ENCODE measurements at places on chromosomes 13 and 19.
A peak's percentile ranks its signal among the peaks of the same experiment; 100 is the strongest.

GRCh38 chr13:20851844-20852402 lies 50.6 kb downstream of the XPO4 start:
- DNase-seq, result no peak

- no peak for DNase-seq
These were observed 2.5 kb upstream of the DCT start for GRCh38 chr13:94481941-94482340.

DNA sequence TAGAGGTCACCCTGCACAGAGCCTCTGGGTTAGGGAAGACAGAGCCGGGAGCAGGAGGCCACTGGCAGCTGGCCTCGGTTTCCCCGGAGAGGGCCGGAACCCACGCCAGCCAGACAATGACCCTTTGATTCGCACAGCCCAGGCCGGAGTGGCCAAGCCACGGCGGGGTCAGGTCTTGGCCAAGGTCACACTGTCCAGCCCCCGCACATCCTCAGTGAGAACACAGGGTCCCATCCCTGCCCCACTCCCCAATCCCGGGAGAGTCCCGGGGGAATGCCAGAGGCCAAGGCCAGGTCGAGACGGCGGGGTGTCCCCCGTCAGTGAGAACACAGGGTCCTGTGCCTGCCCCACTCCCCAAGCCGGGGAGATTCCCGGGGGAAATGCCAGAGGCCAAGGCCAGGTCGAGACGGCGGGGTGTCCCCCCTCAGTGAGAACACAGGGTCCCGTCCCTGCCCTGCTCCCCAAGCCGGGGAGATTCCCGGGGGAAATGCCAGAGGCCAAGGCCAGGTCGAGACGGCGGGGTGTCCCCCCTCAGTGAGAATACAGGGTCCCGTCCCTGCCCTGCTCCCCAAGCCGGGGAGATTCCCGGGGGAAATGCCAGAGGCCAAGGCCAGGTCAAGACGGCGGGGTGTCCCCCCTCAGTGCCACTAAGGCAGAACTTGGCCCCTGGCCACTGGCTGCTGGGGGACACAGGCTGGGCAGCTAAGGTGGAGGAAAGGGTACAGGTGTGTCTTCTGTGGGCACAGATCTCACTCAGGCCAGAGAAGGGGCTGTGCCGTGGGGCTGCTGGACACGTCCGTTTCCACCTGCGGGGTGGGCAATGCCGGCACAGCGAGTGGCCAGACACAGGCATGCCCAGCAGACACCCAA lies 1.7 kb upstream of the FSTL3 start:
- no peak for DNase-seq

- DNase-seq, result no peak
These were observed 3.8 kb downstream of the BCL2L12 start for GRCh38 chr19:49669516-49669915.

- DNase-seq, result no peak
These were observed 572 bp downstream of the SHISA2 start for GRCh38 chr13:26051231-26051656.

DNA sequence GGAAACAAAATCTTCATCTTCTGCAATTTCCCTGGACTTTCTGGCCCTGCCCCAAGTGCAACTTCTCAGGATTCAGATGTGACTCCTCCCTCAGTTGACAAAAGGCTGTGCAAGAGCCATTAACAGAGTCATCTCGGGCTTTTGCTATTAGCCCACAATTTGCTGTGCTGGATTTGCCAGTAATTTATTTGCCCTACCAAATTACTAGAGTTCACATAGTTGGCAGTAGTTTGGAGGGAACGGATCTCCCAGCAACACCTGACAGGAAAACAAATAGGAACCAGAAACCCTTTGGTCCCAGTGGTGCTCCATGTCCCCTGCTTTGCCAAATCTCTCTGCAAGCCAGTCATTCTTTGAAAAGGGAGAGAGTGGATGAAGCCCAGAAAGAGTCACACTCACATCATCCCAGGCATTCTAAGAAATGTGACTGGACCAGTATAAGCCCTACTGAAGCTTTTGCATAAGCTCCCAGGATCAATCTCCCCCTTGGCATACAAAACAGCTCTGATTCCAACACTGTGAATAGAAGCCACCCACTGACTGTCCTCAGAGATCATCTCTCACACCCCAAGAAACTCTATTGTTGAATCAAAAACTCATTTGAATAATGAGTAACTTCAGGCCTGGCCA lies 350.1 kb upstream of the NBEA start:
- DNase-seq, result no peak

- DNase-seq, result no peak
These were observed 3.0 kb downstream of the ABCA7 start for GRCh38 chr19:1042689-1043511.

DNA sequence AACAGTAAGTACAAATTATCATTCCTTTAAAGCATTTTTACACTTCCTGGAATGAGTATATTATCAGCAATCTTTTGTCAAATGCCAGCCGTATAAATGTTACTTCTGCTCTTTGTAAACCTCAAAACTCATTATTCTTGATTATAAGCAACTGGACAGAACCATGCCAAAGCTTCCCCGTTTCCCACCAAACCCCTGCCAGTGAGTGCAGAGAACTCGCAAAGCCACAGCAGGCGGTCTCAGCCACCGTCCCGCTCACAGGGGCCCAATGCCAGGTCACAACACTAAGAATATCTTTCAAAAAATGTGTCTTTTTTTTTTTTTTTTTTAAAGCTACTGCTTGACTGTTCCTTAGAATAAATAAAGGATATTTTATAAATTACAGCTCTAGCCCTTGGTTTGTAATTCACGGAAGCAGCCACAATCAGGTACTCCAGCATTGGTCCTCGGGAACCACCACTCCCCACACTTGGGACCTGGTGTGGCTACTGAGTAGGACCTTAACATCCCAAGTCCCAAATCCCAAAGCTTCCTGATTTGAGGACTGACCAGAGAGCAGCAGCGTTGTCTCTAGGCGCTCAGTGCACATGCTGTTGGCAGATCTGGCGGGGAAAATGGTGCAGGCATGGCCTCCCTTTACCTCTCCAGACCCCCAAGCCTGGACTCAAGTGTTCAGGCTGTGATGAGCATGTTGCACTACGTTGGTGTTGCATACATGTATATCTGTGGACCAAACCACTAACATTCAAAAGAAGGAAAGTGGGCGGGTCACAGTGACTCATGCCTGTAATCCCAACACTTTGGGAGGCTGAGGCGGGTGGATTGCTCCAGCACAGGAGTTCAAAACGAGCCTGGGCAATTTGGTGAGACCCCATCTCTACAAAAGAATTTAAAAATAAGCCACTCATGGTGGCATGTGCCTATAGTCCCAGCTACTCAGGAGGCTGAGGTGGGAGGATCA lies 19.0 kb downstream of the KCTD15 start:
- DNase-seq, result no peak

DNA sequence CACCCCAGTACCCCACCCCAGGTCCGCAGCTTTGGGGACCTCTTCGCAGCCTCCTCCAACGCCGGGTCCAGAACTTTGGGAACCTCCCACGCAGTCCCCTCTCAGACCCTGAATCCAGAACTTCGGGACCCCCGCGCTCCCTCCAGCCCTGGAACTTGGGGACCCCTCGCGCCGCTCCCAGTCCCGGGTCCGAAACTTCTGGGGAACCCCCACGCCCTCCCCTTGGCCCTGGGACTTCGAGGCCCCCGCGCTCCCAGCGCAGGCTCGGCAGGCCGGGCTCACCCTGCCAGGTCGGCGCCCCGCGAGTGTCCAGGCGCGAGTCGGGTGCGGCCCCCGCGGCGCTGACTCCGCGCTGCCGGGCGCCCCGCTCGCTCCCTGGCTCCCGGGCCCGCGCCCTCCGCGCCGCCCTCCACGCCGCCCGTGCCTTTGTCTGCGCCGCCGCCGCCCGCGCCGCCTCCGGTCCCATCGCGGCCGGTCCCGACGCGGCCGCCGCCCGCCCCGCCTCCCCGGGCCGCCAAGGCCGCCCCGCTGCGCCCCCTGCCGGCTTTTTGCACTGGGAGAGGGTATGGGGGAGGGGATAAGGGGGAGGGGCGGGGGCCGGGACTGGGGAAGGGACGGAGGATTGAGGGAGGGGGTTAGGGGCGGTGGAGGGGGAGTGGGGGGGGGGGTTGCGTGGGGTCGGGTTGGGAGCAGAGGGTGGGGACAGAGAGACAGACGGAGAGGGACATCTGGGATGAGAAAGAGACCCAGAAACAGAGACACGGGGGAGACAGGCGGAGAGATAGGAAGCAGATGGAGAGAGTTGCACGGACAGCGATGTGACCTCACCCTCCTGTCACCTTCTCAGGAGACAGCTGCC lies at the start of gene HOMER3:
HOMER3 (minus strand) TSS at position 449 of the 859 bp plus-strand sequence. CDS start 2,235 bp downstream, outside the sequence.
- peak; percentile 61 for DNase-seq

DNA sequence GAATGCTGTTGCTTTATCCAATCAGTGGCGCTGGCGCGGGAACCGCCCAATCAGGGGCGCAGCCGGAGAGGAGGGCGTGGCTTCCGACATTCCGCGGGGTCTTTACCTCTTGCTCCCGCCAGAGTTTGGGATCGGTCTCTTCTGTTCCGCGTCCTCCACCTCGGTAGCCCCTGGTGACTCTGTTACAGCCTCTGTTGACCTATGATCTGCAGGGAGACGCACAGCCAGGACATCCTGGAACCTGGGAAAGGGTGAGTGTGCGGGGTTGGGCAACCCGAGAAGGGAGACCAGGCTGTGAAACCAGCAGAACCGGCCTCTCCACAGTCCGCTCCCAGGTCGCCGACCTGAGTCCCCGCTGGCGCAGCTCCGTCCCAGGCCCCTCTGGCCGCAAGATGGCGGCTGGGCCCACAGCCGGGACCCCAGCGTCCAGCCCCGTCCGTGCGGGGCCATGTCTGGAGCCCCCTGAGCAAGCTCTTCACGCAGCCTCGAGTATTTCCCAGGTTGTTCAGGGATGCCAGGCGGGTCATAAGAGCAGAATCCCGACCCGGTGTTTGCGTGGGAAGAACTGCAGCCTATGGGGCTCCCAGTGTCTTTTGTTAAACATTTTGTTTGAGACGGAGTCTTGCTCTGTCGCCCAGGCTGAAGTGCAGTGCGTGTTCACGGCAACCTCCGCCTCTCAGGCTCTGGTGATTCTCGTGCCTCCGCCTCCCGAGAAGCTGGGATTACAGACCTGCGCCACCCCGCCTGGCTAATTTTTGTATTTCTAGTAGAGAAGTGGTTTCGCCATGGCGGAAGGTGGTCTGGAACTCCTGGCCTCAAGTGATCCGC lies 4.4 kb upstream of the ZNF681 start:
- DNase-seq, result peak; percentile 82

DNA sequence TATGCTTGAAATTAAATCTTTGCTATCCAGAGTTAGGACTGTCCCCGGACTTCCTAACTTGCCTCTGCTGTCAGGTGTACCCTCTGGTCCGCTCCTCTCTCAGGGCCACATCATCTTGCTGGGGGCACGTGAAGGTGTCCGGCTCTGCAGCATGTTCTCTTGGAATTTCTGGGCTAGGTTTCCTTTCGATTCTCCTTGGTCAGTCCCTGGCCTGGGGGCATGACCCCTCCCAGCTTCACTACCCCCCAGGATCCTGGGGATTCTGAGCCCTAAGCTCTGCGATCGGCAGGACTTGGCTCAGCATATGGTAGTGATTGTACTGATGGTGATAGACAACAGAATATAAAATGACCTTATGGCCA lies 5.1 kb upstream of the GPI start:
- no peak for DNase-seq

- DNase-seq, result no peak
These were observed 18.3 kb downstream of the VWA8 start for GRCh38 chr13:41942462-41943094.

DNA sequence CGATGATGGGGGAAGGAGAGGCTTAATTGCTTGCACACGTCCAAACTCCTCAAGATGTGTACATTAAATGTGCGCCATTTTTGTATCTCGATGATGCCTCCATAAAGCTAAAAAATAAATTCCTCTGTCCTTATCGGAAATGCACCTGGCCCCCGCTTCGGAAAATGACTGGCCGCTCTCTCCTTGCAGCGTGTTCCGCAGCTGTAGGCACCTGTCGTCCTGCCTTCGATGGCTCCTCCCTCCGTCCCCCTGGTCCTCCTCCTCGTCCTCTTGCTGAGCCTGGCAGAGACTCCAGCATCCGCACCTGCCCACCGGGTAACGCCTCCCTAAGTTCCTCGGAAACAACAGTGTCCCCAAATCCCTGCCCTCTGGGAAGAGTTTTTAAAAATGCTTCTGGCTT lies 1.1 kb downstream of the GALP start:
- no peak for DNase-seq

All from stimulated activated CD4-positive, alpha-beta T cell treated with anti-CD3 and anti-CD28 coated beads, Interleukin-1b, Interleukin-23, amount 100 ng/mL, for 48 hours (primary cell).